LoVo (cell line): ENCODE measurements at places on chromosomes 13 and 19.
A peak's percentile ranks its signal among the peaks of the same experiment; 100 is the strongest.

GRCh38 chr13:95385798-95386197 is 84.5 kb upstream of the ABCC4 start:
- no peak for DNase-seq

DNA sequence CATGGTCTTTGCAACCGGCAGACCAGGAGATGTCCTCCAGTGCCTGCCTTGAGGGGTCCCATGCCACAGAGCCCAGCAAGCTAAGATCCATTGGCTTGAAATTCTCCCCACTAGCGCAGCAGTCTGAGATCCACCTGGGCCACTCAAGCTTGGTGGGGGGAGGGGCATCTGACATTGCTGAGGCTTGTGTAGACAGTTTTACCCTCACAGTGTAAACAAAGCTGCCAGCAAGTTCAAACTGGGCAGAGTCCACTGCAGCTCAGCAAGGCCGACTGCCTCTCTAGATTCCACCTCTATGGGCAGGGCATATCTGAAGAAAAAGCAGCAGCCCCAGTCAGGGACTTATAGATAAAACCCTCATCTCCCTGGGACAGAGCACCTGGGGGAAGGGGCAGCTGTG is 32.0 kb upstream of the ITM2B start:
- DNase-seq: no peak

DNA sequence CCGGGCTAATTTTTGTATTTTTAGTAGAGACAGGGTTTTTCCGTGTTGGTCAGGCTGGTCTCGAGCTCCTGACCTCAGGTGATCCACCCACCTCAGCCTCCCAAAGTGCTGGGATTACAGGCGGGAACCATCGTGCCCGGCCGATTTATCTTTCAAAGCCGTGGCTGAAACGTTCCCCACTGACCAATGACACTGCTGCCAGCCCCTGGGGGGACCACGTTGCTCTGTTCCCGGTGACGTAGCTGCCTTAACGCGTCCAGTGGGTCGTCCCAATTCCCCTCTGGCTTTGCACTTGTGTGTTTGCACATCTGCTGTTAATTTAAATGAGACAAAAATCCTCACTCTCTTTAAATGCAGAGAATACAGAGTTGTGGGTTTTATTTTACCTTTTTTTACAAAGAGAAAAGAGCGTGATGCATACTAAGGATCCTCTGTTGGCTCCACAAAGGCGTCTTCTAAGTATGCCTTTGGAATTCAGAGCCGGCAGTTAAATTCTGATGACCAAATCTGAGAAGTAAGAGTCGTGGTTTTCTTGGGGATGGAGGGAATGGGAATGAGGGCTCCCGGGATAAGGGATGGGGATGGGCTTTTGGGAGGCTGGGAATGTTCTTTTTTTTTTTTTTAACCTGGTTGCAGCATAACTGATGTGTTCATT is 18.6 kb upstream of the LMTK3 start:
- DNase-seq: no peak

- DNase-seq: no peak
Observed at GRCh38 chr13:43983373-43983772, 103.7 kb downstream of the LACC1 start.

DNA sequence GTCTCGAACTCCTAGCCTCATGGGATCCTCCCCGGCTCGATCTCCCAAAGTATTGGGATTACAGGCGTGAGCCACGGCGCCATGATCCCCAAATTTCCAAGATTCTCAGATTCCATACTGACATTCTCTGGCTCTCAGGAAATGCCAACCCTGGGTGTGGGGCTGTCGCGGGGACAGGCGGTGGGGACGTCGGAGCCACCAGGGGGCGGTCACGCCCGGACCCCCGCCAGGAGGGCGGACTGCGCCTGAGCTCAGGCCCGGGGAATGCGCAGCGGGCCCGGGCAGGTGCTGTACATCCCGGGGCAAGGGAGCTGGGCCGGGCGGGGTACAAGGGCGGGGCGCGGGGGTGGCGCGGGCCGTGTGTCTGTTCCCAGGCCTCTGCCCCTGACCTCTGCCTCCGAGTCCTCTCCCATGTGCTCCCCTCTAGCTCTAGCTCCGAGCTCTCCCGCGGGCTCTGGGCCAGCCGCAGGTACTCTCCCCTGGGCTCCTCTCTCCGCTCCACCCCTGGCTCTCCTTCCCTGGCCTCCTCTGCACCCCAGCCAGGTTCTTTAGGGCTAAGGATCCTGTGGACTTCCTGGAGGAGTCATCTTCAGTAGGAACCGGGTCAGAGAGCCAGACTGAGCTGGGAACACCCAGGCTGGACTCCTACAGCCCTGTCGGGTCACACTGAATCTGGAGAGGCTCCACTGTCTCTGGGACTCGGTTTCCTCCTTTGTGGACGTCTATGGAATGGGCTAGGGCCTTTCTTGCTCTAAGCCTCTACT is 2.4 kb downstream of the PPP1R13L start:
- peak; percentile 76 for DNase-seq

DNA sequence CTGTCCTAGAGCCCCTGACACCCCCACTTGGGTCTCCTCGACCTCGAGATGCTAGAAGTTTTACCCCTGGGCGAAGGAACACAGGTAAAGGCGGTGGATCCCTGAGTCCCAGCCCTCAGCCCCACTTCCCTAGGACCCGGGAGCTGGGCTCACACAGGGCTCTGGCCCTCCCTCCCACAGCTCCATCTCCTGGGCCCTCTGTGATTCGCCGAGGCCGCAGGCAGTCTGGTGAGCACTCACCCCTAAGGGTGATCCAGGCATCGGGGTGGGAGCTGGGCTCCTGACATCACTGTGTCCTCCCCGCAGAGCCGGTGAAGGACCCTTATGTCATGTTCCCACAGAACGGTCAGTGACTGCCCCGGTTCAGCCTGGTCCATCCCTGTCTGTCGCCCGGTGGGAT is 8.3 kb downstream of the PLEKHG2 start:
- no peak for DNase-seq

GRCh38 chr13:25906191-25906661 is 145.6 kb downstream of the SHISA2 start:
- DNase-seq: no peak

DNA sequence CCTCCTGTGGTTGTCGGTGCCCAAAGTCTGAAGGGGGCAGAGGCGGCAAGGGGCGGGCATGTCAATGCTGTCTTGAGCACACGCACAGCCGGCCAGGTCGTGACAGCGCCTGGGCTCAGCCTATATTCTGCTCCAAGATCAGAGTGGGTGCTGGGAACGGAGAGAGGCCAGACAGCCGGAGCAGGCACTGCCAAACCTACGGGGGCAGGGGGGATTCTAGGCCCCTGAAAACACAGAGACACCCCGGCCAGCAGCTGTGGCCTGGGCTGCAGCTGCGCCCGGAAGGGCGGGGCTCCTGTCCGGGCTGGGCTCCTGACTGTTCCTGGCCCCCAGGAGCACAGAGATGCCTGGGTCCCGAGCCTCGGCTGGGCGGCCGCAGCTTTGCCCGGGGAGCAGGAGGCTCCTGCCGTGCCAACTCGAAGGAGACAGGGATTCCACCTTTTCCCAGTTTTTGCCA is 2662.9 kb upstream of the PCDH20 start:
- no peak for DNase-seq

DNA sequence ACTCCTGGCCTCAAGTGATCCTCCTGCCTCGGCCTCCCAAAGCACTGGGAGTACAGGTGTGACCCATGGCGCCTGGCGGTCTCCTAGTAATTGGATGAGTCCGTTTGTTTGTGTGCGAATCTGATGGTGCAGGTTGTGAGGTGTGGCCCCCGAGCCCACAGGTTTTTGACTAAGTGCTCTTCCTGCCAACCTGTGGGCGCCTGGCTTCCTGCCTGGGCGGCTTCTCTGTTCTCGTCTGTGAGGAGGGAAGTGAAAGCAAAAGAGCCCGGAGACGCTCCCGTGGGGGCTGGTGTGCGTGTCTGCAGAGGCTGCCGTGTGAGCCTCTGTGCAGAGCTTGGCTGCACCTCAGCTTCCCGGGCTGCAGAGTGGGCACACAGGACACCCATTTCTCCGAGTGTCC is 10.0 kb downstream of the ARHGAP45 start:
- no peak for DNase-seq

DNA sequence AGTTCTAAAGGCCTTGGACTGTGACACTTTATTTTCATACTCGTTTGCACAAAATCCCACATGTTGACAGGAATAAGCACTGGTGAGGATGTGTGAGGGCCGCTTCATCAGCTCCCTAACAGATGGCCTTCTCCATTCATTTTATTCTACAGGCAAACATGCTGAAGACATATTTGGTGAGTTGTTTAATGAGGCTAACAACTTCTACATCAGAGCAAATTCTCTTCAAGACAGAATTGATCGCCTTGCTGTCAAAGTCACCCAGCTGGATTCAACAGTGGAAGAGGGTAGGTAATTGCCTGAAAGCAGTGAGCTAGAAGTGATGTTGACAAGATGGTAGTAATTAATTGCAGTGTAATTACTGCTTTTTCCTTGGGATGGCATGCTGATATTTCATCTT is 95.7 kb downstream of the GPR12 start:
- no peak for DNase-seq

DNA sequence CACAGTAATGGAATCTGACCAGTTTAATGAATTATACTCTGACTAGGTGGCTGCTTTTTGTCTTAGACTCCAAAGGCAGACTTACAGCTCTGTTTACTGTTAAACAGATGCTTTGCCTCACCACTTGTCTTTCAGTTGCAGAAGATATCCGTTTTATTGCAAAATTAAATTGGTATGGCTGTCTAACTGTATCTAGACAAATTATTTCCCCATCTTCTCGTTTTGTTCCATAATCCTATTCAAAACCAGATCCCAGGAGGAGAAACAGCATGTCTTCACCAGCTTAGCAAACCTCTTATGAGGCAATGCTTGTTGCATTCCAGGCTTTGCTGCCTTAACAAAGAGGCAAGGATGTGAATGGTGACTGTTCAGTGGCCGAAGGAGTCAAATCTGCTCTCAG is 215.6 kb downstream of the TDRD3 start:
- DNase-seq: no peak

DNA sequence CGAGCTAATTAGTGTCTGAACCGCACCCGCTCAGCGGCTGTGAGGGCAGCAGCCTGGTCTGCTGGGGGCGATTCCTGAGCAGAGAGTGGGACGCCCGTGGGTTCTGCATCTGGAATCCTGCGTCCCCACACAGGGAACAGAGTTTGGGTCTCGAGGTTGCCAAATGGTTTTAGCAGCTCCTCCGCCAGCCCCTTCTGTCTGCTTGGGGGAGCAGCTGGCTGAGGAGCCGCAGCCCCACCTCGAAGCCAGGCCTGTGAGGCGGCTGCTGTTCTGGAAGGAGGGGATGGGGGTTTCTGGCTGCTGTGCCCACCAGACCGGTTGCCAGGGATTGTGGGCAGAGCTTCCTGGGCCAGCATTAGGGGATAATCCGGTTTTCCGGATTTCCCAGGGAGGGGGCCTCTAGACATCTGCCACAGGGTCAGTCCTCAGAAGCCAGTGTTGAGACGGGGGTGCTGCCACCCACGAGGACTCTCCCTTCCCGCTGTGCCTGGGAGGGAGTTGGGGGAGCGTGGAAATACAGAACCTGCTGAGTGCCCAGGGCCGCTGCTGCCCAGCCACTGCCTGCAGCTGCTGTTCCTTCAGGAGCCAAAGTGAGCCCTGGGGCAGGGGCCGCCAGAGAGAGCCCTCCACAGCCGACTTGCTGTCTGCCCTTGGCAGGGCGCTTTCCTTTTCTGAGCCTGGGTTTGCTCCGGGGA is 2.0 kb downstream of the CDC34 start:
- DNase-seq: no peak

DNA sequence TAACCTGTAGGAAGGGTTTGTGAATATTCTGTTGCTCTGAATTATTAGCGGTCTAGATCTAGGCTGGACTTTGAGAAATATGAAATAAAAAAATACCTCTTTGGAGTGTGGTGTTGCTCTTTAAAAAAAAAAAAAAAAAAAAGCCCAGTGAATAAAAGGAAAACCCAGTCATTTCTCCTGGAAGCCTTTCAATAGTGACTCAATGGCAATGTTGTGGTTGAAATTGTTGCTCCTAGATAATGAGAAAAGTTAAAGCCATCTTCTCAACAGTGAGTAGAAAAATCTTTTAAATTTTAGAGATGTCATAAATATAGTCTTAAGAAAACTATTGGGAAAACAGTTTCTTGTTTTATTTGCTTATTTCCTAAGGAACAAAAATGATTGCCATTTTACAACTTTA is 135.3 kb downstream of the RFC3 start:
- DNase-seq: no peak
